ENCODE measurements at places on chromosomes 7 and 10. TPM values are rescaled to one million over a fixed set of nuclear protein-coding genes. Genes with fewer than 3 reads are reported as not detected.

ADCYAP1R1 gene
- 19.7 TPM for total RNA-seq

TNS3 gene
- 78.1 TPM for total RNA-seq

MOGAT3 gene
- total RNA-seq = 2.6 TPM

OPALIN gene
- not detected for total RNA-seq

C1QL3 gene
- total RNA-seq = not detected
